ENCODE measurements at places on chromosomes 5 and 9.

DNA sequence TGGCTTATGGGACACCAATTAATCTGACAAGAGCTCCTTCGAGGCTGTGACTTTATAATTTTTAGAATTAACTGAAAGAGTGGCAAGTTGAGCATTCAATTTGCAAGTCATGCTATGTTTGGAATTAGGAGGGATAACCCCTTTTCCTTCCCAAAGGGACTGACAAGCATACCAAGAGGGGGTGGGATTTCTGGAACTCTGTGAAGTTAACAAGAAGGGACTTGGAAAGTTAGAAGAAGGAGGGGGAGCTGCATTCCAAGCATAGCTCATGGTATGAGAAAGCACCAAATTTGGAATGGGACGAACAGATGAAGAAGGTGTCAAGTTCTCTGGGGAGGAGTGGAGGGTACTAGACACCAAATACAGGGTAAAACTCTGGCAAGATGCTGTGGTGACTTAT, 8.9 kb upstream of the PALM2AKAP2 start:
- DNase-seq, result no peak

DNA sequence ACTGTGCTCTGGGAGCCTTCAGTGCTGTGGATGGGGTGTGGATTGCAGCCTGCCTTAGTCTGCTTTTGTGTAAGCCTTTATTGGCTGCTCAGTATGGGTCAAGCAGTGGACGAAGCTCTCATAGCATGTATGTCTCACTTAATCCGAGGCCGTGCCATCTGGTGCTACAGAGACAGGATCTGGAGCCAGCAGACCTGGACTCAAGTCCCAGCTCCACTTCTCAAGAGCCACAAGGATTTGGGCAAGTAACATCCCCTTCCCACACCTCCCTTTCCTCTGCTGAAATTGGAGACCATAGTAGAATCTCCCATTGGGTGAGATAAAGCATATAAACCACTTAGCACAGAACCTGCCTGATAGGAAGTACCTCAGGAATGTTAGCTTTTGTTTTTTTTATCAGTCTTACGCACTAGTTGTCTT, 23.4 kb upstream of the LECT2 start:
- no peak for DNase-seq

GRCh38 chr5:96474073-96474472, 41.0 kb upstream of the PCSK1 start:
- no peak for DNase-seq

DNA sequence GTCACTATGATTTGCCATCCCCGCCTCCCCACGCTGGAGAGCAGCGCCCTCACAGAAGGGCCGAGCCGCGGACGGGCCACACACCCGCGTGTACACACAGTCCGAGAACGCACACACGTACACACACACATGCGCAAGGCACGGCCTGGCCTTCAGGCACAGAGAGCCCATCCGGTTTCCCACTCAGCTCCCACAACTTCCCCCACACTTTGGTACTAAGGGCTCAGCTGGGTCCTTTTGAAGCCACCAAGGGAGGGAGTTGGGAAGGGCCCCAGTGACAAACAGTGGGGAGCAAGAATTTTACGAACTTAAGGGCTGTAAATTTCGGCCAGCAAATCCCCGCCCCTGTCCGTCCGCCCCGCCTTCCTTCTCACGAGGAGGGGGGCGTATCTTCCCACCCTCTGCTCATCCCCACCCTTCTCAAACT, 133.3 kb upstream of the HAND1 start:
- no peak for DNase-seq

DNA sequence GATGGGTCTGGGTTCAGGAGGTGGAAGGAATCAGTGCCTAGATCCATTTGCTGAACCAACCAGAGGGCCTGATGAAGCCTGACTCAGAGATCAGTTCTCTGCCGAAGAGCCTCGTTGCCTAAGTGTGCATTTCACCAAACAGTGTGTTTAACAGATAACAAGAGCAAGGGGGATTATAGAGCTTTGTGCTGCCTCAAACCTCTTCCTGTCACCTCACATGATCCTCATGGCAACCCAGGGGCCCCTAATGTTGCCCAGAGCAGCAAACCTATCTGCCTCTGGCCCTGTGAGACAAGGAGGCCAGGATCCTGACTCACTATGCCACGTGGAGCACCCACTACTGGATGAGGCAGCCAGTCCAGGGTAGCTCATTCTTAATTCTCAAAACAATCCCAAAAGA, 66.3 kb upstream of the EPB41L4B start:
- no peak for DNase-seq

DNA sequence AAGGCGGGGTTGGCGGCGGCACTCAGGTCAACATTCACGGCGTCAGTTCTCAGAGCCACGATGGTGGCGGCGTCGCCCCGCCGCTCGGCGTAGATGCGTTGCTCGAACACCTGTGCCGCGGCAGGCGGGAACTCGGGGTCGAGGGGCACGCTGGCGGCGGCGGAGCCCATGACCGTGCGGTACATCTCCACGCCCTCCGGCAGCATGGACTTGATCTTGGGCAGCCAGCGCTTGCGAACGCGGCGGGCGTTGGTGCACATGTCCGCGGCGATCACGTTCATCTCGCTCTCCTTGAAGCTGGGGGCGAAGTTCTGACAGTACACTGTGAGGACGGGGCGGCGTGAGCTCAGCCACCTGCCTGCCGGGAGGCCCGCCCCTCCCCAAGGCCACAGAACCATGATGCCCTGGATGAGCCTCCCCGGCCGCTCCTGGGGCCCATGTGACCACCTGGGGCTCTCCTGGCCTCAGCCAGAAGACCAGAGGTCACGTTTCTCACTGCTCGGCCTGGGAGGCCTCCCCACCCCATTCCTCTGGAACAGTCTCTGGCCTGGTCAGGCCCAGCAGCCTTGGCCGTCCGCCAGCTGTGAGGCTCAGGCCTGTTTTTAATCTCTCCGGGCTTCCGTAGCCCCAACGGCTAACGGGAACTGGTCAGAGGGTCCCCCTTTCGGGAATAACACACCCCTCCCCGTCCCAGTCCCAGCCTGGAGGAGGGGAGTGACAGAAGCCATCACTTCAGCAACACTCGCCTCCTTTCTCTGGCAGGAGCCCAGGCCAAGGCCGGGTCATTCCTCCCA, 50.7 kb upstream of the UBAC1 start:
- no peak for DNase-seq

GRCh38 chr9:113446323-113446740, 17.2 kb upstream of the RGS3 start:
- no peak for DNase-seq

DNA sequence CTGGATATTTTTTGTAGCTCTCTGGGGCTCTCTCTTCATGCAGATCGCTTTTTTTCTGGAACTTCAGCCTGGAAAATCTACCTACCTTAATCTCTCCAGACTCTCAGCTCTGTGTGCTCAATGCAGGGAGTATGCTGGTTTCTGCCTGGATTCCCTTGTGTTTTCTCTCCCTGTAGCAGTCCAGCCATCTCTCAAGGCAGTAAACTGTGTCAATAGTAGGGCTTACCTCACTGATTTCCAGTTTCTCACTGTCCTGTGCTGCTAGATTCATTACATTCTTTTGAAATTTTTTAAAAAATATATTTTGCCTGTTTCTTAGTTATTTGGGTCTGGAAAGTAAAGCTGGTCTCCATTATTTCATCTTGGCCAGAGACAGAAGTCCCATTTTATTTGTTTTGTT, 951.4 kb downstream of the NR2F1-AS1 start:
- DNase-seq, result no peak

- no peak for DNase-seq
Measured at GRCh38 chr5:491856-492155, 32.4 kb downstream of the SLC9A3 start.

- no peak for DNase-seq
Measured at GRCh38 chr5:50969151-50970031, 303.0 kb downstream of the PARP8 start.

- DNase-seq, result no peak
Measured at GRCh38 chr9:135506327-135507103, 6.0 kb downstream of the MRPS2 start.

GRCh38 chr9:75996726-75997125, 106.3 kb downstream of the PCSK5 start:
- DNase-seq, result no peak

GRCh38 chr9:89478821-89479668, 18.9 kb downstream of the SEMA4D start:
- DNase-seq, result no peak

DNA sequence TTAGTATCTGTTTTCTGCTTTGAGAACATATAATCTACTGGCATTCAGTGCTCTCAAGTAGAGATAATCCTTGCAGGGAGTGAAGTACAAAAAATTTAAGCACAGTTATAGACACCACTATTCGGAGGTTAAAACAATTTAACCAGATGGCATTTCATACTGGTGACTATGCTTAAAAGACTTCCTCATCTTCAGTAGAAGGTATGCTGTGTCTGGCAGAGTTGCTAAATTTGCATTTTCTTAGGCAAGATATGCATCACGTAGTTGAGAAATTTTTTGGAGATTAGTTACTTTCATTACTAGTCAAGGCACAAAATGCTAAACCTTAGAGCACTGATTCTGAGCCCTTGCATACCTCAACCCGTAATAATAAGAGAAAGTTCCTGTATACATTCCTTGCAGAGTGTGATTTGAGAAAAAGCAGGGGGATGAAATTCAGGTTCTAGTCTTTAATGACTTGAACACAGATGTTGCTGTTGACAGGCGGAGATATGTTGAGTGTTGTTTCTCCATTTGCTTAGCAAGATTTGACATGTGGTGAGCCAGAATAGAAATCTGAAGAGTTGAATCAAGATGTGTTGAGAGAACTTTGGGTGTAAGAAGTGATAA, 70.8 kb upstream of the STARD4 start:
- DNase-seq, result no peak

GRCh38 chr5:34496701-34497469, 159.2 kb upstream of the RAI14 start:
- no peak for DNase-seq
